ENCODE measurements at places on chromosomes 5 and 9.

DNA sequence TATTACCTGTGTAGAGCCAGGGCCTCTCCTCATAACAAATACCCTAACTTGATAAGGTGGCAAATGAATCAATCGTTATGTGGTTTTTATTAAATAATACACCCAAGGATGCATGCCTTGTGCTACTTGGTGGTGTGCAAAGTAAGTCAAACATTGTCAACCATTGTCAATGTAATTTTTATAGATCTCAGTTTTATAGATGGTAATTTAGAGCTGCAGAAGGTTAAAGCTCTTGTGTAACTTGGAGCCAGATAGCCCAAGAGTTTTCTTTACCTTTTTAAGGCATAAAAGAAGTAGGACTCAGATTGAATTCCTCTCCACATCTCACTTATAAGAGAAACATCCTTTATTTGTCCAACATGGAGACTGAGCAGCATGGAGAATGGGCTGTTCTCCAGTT lies 304.7 kb downstream of the NTRK2 start:
- DNase-seq: no peak

GRCh38 chr9:105127863-105128220 lies 116.6 kb upstream of the SLC44A1 start:
- peak; percentile 22 for DNase-seq

DNA sequence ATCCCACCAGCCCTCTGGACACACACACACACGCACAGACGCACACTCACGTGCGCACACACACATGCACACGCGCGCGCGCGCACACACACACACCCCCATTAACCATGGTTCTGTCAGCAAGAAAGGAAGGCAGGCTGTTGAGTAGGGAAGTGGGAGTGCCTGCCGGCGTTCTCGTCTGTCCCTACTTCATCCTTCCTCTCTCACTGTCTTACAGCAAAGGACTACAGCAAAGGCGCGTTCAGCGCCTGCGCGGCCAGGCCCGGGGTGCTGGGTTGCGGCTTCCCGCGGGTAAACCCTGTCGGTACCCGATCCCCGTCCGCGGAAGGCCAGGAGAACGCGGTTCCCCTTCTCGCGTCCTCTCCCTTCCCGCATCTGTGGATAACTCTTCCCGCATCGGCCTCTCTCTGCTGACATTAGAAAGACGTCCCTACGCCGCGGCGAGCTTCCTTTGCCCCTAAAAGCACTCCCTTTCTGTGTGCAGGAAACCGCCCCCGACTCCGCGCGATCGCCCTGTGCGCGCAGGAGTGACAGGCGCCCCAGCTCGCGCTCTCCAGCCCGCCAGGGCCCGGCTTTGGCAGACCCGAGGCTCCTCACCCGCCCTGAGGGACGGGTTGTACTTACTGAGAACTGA lies 219.2 kb downstream of the AGTPBP1 start:
- DNase-seq: no peak

DNA sequence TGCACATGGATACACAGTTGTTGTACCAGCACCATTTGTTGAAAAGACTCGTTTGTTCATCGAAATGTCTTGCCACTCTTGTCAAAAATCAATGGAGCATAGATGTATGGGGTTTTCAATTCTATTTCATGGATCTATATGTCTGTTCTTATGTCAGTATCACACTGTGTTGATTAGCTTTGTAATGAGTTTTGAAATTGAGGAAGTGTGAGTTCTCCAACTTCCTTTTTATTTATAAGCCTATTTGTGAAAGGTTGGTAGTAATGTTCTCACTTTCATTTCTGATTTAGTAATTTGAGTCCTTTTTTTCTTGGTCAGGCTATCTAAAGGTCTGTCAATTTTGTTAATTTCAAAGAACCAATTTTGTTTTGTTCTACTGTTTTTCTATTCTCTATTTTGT lies 26.1 kb downstream of the ZNF510 start:
- no peak for DNase-seq

DNA sequence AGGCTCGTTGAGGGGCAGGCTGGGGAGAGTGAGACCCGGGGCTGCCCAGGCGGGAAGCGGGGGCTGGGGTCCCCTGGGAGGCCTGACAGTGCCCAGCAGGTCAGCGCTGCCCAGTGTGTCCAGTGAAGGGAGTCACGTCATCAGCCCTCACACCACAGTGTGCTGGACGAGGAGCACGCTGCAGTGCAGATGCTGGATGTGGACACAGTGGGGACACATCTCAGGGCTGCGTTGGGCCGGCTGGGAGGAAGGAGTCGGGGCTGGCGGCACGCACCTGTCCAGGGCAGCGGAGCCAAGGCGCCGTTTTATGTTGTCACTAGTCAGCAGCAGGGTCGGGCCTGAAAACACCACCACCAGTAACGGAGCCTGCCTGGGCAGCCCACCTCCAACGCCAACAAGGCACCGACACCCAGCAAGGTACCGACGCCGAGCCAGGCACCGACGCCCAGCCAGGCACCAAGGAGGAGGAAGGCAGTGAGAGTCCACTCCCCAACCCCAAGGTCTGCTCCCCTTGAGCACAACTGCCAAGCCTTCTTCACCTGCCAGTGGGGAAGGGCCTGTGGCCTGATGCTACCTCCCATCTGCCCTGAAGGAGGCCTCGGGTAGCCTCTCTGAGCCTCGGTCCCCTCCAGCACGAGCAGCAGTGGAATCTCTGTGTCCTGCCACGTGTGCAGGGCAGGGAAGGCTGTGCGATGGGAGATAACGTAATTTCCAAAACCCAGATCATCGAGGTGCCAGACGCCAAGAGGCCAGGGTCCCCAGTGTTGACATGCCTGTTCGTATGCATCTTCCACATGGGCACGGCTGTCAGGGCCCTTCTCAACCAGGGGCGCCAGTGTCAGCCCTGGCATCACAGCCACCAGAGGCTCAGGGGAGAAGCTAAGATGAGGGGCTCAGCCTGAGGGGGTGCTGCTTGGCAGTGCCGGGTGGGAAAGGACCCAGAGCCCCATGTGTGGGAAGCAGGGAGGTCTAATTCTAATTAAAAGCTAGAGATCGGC lies 21.9 kb upstream of the NSMF start:
- no peak for DNase-seq

DNA sequence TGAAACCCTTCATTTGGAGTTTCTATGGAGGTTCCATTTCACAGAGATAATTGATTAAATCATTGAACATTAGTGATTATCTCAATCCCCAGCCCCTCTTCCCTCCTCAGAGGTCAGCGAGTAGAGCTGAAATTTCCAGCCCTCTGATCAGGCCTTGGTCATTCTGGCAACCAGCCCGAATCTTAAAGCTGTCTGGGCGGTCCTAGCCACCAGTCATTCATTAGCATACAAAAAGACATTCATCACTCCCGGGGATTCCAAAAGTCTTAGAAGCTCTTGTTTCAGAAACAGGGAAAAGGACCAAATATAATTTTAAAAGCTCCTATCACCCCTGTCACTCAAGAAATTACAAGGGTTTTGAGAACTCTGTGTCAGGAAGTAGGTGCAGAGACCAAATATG lies 41.3 kb downstream of the ZNF474 start:
- DNase-seq: no peak

GRCh38 chr5:89878140-89879132 lies 531.1 kb downstream of the CETN3 start:
- no peak for DNase-seq

DNA sequence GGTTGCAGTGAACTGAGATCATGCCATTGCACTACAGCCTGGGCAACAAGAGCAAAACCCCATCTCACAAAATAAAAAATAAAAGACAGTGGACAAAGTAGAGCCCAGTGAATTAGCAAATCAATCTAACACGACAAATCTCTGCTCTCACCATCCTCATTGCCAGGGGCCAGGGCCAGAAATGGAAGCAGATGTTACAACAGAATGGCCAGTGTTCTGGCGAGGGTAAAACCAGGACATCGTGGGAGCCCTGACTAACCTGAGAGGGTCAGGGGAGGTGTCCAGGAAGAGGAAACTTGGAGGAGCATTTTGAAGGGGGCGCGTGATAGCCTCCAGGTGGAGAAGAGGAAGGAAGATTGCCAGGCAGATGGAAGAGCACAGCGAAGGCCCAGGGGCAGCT lies 58.4 kb downstream of the NEURL1B start:
- no peak for DNase-seq

DNA sequence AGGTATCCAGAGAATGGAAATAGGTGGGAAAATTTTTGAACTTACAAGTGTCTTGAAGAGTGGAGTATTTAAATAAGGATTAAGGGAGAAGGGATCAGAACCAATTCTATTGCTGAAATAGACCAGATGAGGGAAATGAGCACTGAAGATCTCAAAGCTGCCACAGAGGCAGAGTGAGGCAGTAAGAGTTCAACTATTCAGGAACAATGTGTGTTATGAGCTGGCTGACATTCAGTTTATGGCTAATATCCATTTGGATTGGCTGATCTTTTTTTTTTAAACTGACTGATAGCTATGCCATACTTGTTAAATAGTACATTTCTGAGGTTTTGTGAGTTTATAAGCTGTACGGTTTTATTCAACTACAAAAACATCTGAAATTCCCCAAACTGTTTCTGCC lies 95.3 kb upstream of the GNA14 start:
- DNase-seq: no peak

GRCh38 chr5:88824892-88825583 lies 57.9 kb downstream of the MEF2C start:
- no peak for DNase-seq

DNA sequence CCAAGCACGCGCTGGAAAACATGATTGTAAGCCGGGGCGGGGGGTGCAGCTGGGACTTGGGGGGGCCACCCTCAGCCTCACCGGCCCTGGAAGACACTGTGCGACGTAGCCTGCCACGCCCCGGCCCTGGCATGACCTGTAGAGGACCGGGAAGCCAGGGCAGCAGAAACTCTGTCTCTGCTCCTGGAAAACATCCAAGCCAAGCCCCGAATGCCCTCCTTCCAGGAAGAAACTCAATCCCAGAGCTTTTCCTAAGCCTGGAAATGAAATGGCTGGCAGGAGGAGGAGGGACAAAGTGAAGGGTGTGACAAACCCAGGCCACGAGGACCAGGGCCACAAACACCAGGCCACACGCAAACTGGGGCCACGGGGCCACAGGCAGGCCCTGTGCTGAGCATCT lies 55.4 kb downstream of the KCNT1 start:
- no peak for DNase-seq

DNA sequence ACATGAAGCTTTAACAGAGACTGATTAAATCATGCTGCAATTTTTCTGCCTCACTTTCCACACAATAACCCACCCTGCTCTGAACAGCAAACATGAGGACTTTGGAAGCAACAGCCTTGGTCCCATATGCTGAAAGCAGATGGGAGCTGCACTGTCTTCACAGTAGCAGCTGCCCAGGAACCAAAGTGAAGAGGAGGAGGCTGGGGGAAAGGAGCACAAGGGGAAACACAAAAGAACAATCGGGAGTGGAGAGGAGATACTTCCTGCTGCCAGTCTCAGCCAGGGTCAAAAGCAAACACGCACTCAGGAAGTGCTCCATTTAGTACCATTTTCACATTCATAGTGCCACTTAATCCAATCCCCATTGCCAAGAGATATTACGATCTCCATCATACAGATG lies 183.3 kb upstream of the PUM3 start:
- no peak for DNase-seq

DNA sequence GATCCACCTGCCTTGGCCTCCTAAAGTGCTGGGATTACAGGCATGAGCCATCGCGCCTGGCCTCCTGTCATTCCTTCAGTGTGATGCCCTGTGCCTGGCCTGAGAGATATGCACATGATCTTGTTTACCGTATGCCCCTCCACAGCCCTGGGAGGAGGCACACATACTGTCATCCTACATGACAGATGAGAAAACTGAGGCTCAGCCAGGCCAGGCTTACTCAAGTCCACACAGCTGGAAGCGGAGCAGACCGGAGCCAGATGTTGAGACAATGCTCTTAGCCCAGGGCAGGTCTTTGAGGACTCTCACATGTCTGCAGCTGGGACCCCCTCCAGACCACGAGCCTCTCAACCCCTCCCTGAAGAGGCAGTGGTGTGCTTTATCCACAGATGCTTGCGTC lies 38.7 kb upstream of the SH3PXD2B start:
- no peak for DNase-seq

- no peak for DNase-seq
These were observed 5.2 kb upstream of the BARX1 start for GRCh38 chr9:93960221-93960970.

GRCh38 chr5:172508471-172509404 lies 54.4 kb upstream of the SH3PXD2B start:
- no peak for DNase-seq

DNA sequence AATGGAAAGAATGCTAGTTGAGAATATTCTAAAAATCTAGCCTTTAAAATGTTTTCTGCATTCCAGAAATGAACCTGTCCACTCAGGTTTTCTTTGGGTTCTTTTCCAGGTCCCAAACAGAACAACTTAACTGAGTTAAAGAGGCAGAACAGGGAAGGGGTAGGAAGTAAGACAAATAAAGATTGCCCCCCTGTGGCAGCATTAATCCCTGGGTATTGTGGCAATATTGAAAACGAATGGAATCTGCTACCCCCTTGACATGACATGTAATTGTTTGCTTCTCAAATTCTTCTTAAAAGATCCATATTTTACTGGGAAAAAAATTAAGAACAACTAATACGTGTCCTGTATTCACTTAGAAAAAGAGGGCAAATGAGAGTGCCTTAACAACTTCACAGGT lies 9.3 kb upstream of the RBM22 start:
- no peak for DNase-seq

GRCh38 chr5:4676934-4677333 lies 463.2 kb upstream of the ADAMTS16 start:
- DNase-seq: no peak

DNA sequence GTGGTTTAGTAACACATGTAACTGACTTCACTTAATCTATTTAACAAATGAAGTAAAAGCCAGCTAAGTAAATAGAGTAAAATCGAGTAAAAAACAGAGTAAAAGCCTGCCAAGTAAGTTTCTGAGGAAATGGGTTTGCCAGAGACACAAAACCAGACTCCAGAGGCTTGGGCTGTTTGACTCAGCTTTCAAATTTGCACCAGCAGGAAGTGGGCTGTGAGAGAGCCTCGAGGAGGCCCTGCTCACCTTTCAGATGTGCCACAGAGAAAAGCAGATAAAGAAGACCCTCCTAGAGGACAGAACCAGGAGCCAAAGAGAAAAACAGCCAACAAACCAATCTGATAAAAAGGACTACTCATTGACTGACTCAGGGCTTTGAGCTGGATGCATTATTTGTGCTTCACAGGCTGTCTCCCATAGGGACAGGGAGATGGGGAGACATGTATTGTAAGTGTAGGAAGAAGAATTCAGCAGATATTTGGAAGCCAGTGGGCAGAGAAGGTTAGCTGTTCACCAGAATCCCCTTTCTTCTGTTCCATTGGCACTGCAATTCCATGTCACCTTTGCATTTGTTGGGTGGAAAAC lies 14.4 kb upstream of the AMACR start:
- DNase-seq: no peak

Data from activated T-helper 1 cell treated with Interleukin-2 at 50 U/mL for 16 hours (primary cell).